ENCODE measurements at places on chromosomes 5 and 9.

DNA sequence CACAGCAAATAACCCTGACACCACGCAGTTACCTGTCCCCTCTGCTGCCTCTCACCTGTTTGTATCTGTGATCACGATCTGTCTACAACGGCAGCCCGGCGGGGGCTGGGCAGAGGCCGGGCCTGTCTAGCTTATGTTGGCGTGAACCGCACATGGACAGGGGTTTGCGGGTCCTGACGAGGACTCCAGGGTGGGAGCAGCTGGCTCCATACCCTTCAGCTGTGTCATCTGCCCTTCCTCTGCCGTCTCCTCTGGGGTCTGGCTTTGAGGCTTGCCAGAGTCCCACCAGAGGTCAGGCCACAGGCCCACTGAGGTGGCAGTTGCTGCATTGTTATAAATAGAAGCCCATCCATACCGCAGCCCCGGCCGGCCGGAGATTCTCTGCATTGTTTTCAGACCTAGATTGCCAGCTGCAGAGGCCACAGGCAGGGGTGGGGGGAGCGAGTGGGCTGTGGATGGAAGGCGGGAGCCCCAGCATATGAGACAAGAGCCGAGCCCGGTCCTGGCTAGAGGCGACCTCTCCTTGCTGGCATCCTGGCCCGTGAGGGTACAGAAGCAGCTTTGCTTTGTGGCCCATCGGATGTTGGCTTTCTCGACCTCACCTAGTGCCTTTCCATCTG lies 37.8 kb downstream of the FAM78A start:
- no peak for DNase-seq

DNA sequence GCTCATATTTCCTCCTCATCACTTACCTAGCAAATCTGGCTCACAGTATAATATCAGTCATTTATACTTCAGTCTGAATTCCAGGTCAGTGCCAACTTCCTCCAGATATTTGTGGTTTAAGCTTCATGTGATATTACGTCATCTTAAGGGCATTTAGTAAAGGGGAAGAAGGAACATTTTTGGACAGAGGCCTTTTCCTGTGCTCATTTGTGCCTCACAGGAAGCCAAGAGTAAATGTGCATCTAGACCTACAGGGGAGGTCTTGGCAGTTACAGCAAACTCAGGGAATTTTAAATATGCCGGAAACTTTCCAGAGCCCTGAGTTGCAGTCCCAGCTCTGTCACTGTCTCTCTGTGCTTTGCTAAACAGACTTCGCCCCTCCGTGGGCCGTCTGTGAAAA lies 12.3 kb upstream of the KCNIP1 start:
- no peak for DNase-seq

DNA sequence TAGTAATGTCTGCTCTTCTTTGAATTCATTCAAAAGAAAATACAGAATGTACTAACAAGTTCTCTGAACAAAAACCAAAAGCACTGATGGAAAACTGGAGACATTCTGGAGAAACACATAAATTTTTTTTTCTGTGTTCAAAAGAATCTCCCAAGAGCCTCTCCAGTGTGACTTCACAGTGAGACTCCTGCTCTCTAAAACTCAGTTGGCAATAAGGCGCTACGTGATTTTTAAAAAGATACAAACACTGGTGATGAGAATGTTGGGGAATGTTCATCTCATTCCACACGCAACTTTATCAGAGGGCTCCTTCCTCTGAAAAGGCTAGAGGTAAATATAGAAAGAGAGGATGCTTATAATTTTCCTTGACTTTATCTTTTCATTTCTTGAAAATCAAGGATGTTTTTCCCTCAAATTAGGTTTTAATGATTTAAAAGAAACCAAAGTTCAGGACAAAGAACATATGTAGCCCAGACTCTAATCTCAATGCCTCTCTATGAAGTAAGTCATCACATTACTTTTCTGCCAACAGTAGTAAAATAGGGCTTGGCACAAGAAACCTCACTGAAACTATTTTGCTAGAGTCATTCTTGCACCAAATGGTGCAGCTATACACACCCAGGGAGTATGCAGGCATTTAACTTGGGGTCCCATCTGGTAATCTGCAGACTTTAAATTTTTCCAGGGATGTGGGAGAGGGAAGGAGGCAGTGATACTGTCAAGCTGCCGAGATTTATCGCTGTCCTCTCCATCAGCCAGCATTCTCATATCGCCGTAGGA lies 12.9 kb upstream of the AOPEP start:
- DNase-seq: no peak

GRCh38 chr5:141732417-141732816 lies 50.4 kb upstream of the ARAP3 start:
- no peak for DNase-seq

DNA sequence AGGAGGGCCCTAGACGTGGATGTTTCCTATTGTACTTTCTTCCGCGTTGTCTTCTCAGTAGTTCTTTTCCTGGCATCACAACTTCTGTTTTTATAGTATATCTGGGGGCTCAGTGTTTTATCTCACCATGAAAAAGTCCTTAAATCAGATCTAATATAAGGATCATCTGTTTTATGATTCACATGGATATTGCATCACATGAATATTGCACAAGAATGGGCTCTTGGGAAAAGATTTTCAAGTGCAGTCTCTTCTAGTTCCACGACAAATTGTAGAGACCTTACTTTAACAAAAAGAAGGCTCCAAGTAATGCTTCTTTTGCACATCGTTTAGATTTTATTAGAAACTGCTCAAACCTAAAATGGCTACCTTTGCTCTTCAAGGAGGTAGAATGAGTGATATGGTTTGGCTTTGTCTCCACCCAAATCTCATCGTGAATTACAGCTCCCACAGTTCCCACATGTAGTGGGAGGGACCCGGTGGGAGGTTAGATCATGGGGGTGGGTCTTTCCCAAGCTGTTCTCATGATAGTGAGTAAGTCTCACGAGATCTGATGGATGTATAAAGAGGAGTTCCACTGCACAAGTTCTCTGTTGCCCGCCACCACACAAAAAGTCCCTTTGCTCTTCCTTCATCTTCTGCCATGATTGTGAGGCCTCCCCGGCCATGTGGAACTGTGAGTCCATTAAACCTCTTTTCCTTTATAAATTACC lies 53.7 kb upstream of the FAM120A start:
- DNase-seq: no peak

DNA sequence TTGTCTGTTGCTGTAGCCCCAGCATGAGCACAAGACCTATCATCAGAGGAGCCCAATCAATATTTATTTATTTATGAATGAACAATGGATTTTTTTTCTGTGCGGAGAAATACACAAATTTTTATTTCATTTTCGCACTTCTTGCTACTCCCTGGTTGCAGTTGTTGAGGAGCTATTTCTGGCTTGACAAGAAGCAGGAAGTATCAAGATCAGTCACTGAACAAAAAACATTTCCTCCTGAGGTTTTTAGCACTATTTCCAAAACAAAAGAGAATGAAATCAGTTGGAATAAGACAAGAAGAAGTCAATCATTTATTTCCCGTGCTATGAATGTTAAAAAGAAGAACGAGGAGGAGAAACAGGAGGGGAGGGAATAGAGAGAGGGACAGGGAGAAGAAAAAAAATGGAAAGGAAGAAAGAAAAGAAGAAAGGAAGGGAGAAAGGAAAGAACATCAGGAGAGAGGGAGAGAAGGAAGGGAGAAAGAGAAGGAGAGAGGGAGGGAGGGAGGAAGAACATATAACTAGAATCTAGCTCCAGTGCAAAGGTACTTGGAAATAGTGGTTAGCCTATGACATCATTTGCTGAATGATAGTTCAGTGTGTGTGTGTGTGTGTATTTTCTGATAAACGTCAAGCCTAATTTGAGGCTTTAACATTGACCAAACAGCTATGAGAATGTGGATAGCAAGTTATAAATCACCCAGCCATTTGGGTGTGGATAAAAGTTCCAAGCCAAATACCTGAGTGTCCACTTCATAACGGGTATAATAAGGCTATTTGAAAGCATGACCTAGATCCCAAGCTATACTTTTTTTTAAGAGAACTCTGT lies 586.0 kb downstream of the EBF1 start:
- no peak for DNase-seq

DNA sequence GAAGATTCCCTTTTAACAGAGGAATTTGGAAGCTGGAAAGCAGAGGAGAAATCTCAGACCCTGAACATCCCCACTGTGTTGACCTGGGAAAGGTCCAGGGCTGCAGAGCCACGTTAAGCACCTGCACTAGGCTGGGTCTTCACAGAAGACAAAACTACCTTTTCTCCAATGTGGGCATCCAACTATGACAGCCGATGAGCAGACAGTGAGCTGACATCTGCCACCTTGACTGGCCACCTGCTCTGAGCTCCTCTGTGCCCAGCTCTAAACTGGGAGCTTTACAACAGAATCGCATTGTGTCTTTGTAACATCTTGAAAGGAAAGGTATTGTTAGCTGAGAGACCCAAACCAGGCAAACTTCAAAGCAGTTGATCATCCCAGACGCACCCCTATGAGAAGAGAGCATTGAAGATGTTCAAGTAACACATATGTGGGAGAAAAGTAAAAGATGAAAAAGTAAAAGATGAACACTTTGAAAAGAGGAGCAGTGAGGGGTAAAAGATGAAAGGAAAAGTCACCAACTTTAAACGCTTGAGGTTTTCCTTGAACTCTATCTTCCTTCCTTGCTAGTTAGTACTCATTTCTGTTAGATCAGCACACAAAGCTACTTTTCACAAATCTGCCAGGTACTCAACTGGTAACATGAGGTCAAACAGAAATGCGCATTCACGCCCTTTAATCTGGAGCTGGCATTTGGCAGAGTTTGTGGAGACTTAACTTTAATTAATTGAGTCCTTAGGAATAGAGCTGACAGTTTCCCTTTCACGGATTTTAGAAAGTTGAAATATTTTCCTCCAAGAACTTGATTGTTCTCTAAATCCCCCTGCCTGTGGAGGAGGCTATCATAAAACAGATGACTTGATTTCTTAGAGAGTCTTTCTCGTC lies 53.2 kb upstream of the CTXN3 start:
- DNase-seq: no peak

DNA sequence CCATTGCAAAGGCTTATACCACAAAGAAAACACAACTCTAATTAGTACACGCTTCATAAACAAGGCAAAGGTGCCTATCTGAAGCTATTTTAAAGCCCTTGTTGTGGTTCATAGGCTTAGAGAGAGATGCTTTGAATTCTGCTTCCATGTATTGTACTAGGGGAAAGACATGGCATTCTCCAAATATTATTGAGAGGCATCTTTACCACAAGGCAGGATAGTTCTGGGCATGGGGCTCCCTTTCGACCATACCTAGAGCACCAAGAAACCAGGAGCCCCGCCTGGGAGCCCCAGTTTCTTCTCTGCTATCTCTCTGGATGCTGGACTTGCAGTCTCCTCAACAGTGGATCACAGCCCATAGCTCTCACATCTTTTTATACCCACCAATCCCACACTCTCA lies 93.7 kb downstream of the NFIB start:
- no peak for DNase-seq

DNA sequence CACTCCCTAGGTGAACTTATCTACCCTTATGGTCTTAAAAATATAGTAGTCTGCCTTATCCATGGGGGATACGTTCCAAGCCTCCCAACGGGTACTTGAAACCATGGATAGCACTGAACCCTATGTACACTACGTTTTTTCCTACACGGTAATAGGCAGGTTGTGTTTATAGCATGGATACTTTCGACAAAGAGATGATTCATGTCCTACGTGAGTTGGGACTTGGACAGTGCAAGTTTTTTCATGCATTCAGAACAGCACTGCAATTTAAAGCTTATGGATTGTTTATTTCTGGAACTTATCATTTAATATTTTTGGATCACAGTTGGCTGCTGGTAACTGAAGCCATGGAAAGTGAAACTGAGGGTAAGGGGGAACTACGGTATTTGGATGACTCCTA lies 88.1 kb downstream of the CNTLN start:
- no peak for DNase-seq

DNA sequence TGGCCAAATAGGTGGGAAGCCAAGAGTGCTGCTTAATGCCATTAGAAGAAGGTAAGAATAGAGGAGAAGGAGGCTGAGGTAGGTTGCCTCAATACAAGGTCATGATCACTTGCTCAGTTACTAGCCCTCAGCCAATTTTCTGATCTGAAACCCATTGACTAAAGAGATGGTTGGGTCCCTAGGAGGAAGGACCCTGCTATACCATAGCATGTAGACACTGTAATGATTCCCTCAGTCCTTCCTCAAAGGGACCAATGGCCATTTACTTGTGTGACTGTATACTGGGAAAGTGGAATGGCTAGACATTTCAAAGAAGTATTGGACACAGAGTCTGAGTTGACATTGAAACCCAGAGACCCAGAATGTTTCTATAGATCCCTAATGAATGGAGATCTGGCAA lies 108.5 kb upstream of the MAP1B start:
- no peak for DNase-seq

DNA sequence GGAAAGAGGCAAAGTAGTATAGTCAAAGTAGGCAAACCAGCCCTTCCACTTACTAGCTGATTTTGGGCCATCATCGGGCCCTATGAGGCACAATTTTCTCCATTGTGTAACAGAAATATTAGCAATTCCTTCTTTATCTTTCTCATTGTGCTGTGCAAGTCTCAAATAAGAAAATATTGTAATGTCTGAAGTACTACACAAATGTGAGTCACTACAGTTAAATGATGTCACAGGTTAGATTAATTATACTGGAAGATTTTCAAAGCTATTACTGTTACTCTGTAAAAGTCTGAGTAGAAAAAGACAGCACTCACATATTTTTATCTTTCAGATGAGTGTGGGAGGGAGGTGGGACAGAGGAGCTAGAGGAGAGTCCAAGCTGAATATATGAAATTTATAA lies 12.4 kb upstream of the TMC1 start:
- DNase-seq: no peak

DNA sequence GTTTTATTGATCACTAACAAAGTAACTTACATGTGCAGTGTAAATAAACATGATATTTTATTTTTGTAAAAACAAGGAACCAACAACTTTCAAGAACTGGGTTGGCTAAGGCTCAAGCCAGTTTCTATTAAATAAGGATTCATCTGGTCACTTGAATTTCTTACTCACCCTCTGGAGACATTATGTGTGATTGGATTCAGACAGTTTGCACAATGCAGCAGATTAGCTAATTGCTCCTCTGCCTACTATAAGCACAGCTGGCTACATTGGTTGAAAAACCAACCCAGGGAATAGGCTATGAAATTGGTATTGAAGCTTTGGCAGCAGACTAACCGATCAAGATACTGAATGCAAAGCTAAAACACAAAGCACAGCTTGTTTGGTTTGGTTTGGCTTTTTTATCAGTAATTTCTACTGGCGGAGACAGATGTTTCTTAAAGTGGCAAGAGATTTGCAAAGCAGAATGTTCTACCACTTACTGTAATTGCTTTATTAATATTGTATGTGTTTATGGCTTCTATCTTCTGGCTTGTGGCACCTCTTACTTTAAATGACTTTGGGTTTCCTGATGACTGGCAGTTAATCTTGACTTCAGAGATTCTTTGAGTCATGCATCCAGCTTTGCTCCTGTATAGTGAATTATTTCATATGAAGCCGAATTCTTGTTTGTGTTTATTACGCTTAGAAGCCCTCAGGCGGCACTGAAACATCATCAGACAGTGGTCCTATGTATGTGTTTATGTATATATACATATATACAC lies 231.5 kb downstream of the MPDZ start:
- no peak for DNase-seq

GRCh38 chr5:157592594-157592993 lies 17.0 kb upstream of the ADAM19 start:
- DNase-seq: no peak

Measured in substantia nigra (tissue), 51 donors.